ENCODE measurements at places on chromosomes 5 and 9.
A peak's percentile ranks its signal among the peaks of the same experiment; 100 is the strongest.

- no peak for DNase-seq
Observed at GRCh38 chr5:97163360-97163764, 19.7 kb downstream of the RIOK2 start.

- peak; percentile 48 for DNase-seq
Observed at GRCh38 chr9:80175286-80176150, 603.8 kb downstream of the TLE4 start.

DNA sequence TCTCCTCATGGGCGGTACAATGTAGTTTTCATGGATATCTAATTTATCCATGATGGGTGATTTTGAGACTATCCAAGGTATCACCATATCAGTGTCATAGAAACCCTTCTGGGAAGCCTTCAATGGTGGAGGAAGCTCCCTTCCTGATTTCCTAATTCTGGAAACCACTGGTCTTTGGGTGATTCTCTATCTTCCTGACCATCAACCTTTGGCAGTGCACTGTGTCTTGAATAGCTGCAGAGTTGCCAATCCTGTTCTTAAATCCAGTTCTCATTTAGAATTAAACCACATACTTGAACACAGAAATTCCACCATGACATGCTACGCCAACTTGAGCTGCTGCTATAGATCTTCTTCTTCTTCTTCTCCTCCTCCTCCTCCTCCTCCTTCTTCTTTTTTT is 161.7 kb upstream of the KLF9 start:
- DNase-seq, result no peak

GRCh38 chr5:117999939-118000549 is 988.3 kb downstream of the DTWD2 start:
- DNase-seq, result peak; percentile 30

DNA sequence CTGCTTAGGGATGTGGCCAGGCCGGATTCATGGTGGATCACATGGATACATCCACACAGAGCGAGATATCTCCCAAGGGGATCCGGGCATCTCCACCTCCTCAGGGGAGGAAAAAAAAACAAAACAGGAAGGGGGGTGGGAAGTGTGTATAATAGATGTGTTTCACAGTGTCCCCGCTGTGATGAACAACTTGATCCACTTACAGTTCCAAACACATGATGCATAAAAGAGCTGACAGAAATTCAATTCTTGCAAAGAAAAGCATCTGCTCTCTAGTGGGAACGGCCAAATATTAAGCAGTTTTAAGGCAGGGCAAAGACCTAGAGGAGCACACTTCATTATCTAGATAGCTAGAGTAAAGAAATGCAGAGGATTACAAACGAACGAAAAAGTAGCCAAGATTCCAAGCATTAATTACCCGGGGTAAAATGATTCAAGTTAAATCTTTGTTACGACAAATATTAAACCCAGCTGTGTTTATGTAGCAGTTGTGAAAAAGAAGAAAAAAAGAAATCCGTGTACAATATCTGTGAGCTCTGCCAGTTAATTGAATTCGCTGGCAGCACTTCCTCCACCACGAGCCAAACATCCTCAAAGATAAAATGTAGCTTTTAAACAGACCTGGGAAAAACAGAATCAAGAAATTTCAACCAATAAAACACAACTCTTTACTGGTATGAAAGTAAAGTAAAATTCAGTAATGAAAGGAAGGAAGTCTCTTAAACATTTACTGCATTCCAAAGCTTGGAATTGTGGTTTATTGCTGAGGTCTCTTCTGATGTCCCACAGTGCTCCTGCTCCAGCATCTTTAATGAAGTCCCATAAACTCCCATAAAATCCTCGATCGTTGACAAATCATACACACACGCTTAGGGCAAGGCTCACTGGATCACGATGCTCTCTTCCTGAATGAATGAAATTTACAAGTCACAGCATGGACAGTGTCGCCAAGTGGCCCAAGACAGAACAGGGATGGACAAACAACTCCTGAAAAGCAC is 213.0 kb downstream of the CRB2 start:
- DNase-seq, result peak; percentile 65

DNA sequence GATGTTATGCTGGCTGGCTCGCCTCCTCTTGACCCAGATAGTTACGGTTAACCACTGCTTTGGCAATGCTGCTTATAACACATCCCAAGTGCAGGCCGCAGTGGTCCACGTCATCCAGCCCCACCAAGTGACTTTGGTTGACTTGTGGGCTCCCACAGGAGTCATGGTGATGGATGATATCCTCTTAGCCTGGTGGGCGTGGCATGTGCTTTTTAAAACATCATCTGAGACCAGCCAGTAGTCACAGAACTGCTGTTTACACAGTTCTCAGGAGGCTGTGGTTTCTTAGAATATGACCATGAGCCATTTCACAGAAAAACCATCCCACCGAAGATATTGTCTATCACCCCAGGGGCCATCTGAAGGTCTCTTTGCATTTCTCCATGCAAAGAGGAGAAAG is 216.9 kb downstream of the SH3GL2 start:
- no peak for DNase-seq

- DNase-seq, result peak; percentile 87
Observed at GRCh38 chr9:114156657-114157421, 1.5 kb downstream of the COL27A1 start.
